Left renal cortex interstitium (tissue), 4 donors: ENCODE measurements at places on chromosomes 6 and 20.

DNA sequence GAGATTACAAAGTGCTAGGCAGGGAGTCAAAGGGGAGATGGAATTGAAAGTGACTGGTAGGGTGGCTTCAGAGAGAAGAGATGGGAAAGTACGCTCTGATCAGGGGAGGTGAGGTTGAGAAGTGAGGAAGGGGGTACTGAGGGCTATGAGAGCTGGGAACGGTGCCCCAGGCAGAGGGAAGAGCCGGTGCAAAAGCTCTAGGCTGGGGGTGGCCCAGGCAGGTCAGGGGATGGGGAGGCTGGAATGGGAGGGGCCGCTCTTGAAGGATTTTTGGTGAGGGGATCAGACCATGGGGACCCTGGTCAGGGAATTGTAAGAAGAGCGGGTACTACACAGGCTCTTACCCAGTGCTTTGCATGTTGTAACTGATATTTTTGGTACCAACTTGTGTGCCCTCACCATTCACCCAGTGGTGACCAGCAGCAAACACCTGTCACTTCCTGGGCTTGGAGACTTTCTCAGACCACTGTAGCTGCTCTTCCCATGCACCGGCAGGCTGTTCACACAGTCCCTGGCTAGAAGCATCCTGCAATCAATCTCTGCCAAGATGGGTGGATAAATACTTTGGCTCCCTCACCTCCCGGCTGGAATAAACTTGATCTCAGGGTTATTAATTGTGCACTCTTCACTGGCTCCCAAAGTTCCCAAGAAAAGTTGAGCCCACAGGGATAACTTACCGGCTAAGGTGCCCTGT is 24.0 kb downstream of the PCK1 start:
- DNase-seq = no peak

DNA sequence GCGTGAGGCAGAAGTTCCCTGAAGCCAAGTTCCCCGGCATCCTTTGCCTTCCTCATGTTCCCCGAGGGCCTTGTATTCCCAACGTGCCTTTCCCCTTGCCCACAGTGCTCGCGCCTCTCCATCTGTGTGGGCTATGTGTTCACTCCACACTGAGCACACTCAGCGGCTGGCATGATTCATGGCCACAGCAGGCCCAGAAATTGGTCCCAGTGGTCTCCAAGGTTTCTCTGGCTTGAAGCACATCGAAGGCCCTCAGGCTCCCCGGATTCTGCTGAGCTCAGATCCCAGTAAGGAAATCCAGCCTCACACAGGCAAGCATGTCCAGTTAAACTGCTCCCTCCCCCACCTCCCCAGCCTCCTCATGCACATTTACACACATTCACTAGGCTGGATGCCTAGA is 123.6 kb downstream of the ISM1 start:
- DNase-seq = no peak

- DNase-seq = no peak
Observed at GRCh38 chr6:112235956-112236355, 18.4 kb downstream of the LAMA4 start.

GRCh38 chr6:3231247-3232016 is 4.0 kb upstream of the TUBB2B start:
- peak; percentile 91 for DNase-seq

- no peak for DNase-seq
Observed at GRCh38 chr20:62044631-62045030, 21.1 kb downstream of the TAF4 start.

GRCh38 chr6:136079701-136080565 is 170.2 kb downstream of the MTFR2 start:
- no peak for DNase-seq
